NCI-H2081 treated with DMSO at 0.1 percent for 48 hours (cell line): ENCODE measurements at places on chromosomes 2 and 18.

DNA sequence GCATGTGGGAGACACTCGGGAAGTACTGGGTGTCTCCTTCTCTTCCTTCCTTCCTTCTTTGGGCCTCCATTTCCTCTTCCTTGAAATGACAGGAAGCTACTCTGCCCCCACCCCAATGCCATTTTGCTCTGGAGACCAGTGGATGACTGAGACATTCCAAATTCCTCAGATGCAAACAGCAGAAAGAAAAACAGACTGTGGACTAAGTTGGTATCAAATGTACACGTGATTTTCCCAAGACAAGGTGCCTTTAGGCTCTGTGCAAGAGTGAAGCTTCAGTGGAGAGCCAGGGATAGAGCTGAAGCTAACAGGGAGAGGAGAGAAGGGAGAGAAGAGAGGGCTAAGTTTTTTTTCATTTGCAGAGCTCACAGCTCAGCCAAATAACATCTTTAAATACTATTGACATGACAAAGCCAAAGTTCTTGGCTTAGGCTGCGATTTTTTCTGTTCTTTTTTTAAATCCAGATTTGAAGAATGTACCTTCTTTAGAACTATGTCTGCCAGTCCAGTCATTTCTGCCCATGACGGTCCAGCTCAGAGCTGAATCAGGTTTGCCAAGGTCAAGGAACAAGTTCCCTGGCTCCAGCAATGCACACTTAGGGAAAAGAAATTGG, 84.5 kb upstream of the LCLAT1 start:
- no peak for DNase-seq

- DNase-seq, result no peak
Observed at GRCh38 chr2:184178229-184178628, 420.1 kb upstream of the ZNF804A start.

GRCh38 chr2:173898178-173898668, 67.0 kb downstream of the SP3 start:
- DNase-seq, result no peak

- no peak for DNase-seq
Observed at GRCh38 chr2:693606-694005, 16.4 kb upstream of the TMEM18 start.

DNA sequence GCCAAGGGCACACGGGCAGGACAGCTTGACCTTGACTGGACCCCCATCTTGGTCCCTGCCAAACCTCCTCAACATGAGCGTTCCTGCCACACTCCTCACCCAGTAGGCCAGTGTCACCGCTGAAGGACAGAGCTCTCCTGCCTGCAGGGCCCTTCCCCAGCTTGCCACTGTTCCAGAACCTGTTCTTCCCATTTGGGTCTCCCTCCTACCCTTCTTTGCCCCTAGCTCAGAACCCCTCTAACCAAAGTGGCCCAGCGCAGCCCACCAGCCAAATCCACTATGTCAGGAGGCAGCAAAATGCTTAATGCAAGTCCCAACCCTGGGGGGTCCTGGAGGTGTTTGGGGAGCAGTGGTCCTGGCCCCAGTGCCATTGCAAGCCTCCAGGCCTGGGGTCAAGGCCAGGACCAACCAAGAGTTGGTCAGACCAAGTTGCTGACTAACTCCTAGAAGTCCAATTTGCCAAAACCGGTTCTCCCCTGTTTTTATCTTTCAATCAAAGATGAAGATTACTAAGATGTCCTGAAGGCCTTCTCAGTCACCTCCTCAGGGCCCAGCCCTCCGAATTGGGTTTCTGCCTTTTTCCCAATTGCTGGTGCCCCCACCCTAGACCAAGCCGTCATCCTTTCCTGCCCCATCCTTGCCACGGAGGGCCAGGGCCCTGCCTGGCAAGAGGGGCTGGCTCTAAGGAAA, 4.5 kb upstream of the ASPRV1 start:
- no peak for DNase-seq
